Cerebellum (tissue), 4 donors: ENCODE measurements at places on chromosomes 7 and 10. TPM values are rescaled to one million over a fixed set of nuclear protein-coding genes. Genes with fewer than 3 reads are reported as not detected.

Gene TMEM213
- not detected for total RNA-seq

Gene C10orf53
- total RNA-seq: 0.18 TPM

Gene RHOBTB1
- total RNA-seq: 26.4 TPM

Gene AKR1B15
- not detected for total RNA-seq

Gene ANK3
- total RNA-seq: 363 TPM

Gene SERPINE1
- total RNA-seq: 0.27 TPM

Gene ANKRD1
- not detected for total RNA-seq

Gene ADAM22
- total RNA-seq: 111 TPM

Gene SPDYE2B
- not detected for total RNA-seq

Gene VGF
- total RNA-seq: 21.2 TPM

GRCh38 chr7:90736968-90737939 is 141.1 kb downstream of the CDK14 start:
- DNase-seq: no peak

- peak; percentile 92 for DNase-seq
Measured at GRCh38 chr7:140176811-140177702, at the start of gene KDM7A. Gene KDM7A, minus strand, starts transcription at chr7:140176983. Its CDS starts 46 bp downstream, at chr7:140176937.

GRCh38 chr7:158958618-158959017 is 102.3 kb downstream of the DYNC2I1 start:
- DNase-seq: no peak

- DNase-seq: no peak
Measured at GRCh38 chr10:60299961-60300883, 89.5 kb downstream of the ANK3 start.

GRCh38 chr10:1735562-1735961 is 1.8 kb downstream of the ADARB2 start:
- no peak for DNase-seq

DNA sequence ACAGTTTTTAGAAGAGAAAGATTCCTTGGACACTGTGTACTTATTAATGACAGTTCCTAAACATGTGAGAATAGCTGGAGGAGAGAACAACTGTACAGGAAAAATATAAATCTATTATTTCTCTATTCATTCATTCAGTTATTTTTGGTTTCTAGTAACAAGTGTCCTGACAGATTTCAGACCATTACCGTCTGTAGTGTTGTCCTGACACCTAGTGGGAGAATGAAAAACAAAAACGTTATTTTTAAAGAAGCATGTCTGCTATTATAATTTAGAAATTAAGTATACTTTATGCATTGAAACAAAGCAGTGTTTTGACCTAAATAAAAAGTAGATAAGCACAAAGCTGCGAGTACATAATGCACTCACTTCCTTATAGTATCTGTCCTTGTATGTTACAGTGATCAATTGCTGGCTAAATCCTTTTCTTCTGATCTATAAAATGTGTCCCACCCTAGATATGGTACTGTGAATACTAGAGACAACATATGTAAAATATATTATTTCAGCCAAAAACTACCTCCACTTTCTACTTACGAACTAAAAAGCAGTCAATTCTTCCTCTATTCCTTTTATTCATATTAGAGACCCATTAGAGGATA is 575.6 kb downstream of the ARL4A start:
- DNase-seq: peak; percentile 21

- DNase-seq: no peak
Measured at GRCh38 chr7:92612501-92612900, 22.3 kb upstream of the FAM133B start.

GRCh38 chr7:90538405-90538804 is 57.7 kb upstream of the CDK14 start:
- no peak for DNase-seq

GRCh38 chr7:136016649-136017395 is 39.7 kb upstream of the MTPN start:
- no peak for DNase-seq

DNA sequence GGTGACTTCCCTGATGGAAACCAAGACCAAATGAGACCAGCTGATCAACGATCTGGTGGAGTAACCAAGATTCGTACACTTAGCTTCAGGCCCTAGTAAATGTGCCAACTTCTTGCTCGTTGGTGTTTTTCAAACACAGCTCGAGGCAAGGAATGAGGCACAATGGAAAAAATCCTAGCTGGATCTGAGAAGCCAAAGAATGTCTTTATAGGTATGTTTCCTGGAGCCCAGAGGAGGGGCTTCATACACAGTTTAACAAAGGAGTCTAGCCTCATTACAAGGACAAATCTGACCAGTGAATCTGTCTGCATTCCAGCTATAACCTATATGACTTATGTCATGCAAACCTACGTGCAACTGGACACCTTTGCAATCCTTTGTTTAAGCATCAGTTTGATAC is 3.7 kb downstream of the COL17A1 start:
- DNase-seq: no peak

- DNase-seq: no peak
Measured at GRCh38 chr7:92799446-92800211, 36.7 kb downstream of the CDK6 start.

- no peak for DNase-seq
Measured at GRCh38 chr7:75983471-75984129, 10.8 kb downstream of the TMEM120A start.

DNA sequence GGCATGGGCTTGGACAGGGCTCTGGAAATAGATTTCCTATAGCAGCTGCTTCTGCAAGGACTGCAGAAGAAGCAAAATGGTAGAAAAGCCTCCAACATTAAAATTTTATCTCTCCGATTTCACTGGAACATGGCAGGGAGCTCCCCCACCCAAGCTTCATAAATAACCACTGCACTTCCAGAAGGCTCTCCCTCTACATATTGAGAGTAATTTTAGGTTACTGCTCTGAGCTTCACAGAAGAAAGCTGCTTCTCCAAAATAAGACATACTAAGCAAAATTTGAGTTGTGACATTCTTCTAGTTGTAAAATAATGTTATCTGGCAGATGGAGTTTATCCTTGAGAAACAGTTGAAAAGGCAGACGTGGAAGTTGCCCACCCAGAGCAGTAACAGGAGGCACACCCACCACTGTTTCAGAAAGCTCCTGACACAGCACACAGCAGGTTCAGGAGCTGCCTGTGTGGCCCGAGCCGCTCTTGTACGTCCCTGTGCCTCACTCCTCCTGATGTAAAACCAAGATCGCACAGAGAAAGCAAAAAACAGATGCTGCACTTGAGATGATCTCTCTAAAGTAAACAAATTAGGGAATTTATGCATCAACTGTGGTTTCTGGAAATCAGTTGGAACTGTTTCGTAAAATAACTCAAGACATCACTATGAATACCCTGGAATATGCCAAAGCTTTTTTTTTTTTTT is 621.0 kb downstream of the PARD3 start:
- no peak for DNase-seq

- DNase-seq: no peak
Measured at GRCh38 chr7:17546189-17546588, 247.7 kb downstream of the AHR start.

GRCh38 chr7:155211761-155212160 is 85.9 kb upstream of the INSIG1 start:
- no peak for DNase-seq

- DNase-seq: no peak
Measured at GRCh38 chr10:114516356-114516755, 112.1 kb upstream of the AFAP1L2 start.

DNA sequence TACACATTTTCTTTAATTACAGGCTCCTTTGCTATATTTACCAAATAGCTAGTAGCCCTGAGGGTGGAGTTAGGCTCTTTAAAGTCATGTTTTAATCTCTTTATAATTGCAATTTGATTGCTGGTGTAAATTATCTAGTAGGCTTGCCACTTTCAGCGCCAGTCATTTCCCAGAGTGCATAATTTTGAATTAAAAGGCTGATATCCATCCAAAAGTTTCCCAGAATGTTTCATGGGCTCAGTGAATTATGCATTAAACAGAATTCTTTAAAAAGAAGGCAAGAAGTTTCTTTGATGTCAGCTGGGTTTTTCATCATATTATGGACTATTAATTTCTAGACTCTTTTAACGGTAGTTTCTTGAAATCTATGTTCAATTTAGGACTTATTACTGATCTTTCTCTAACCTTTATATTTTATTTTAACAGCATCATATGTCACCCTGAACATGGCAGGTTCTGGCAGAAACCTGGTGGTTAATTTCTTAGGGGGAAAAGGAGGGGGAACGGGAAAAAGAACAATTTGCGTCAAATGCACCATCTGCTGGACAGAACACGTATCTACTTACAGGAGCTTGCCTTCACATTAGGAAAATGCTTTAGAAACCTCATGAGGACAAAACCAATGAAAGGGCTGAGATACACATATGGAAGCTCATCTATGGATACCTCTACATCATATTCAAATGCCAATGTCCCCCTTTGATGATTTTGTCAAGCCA is 171.1 kb downstream of the GRM3 start:
- DNase-seq: no peak

- peak; percentile 15 for DNase-seq
Measured at GRCh38 chr10:78375854-78376785, 342.5 kb downstream of the RPS24 start.

DNA sequence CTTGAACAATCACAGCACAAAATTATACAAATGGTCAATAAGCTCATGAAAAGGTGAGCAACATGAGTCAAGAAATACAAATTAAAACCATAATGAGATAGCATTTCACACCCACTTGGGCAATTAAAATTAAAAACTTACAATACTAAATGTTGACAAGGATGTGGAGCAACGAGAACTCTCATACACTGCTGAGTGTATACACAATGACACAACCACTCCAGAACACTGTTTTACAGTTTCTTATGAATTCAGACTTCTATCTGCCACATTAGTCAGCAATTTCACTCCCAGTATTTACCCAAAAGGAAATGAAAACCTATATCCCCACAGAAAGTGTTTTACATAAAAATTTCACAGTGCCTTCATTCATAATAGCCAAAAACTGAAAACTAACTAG is 31.1 kb downstream of the GDI2 start:
- no peak for DNase-seq
